ENCODE measurements at places on chromosomes 3 and 15. TPM values are rescaled to one million over a fixed set of nuclear protein-coding genes. Genes with fewer than 3 reads are reported as not detected.

CGNL1 gene
- polyA plus RNA-seq: 0.07 TPM

WDR76 gene
- polyA plus RNA-seq: 2.7 TPM

NRROS gene
- polyA plus RNA-seq: 20.3 TPM

SCN11A gene
- polyA plus RNA-seq: 0.26 TPM

SH3GL3 gene
- polyA plus RNA-seq: 0.06 TPM

ITIH4 gene
- 54.2 TPM for polyA plus RNA-seq

C3orf49 gene
- polyA plus RNA-seq: not detected

NEO1 gene
- polyA plus RNA-seq: 1.4 TPM

PPP1R14D gene
- not detected for polyA plus RNA-seq

GHSR gene
- polyA plus RNA-seq: not detected

HTD2 gene
- polyA plus RNA-seq: 3.6 TPM

FILIP1L gene
- polyA plus RNA-seq: 15.2 TPM

RHOV gene
- polyA plus RNA-seq: not detected

OR5K2 gene
- not detected for polyA plus RNA-seq

TRAT1 gene
- polyA plus RNA-seq: 4.2 TPM

CAMP gene
- polyA plus RNA-seq: 25.2 TPM

PFN2 gene
- polyA plus RNA-seq: 18.0 TPM

CYP1A2 gene
- not detected for polyA plus RNA-seq

IREB2 gene
- polyA plus RNA-seq: 8.6 TPM

NSMCE3 gene
- polyA plus RNA-seq: 9.4 TPM

APH1B gene
- polyA plus RNA-seq: 10.0 TPM

ATP13A5 gene
- not detected for polyA plus RNA-seq

AP3B2 gene
- polyA plus RNA-seq: 0.15 TPM

CPN2 gene
- polyA plus RNA-seq: 1.7 TPM

NOX5 gene
- polyA plus RNA-seq: 0.36 TPM

CCDC13 gene
- 0.51 TPM for polyA plus RNA-seq

ACTC1 gene
- polyA plus RNA-seq: 0.39 TPM

MRAS gene
- polyA plus RNA-seq: 5.1 TPM

Measured in spleen (tissue), 13 donors.